Motor neuron (in vitro differentiated cells): ENCODE measurements at places on chromosomes 4 and X. TPM values are rescaled to one million over a fixed set of nuclear protein-coding genes. Genes with fewer than 3 reads are reported as not detected.

DNA sequence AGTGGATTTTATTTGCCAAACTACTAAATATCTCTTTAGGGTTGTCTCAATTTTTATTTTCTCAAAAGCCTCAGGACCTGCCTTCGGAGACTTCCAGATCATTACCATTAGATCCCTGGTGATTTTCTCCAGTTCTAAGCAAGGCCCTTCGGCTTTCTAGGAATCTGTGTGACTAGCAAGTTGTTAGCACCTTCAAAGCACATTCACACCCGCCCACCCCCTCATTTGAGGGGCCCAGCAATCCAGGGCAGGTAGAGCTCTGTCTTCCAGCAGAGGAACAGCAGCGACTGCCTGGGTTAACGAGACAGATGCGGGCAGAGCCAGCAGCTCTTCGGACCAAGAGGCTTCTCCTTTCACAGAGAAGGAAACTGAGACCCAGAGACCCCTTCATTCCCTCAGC is 2.0 kb downstream of the WDR1 start:
- no peak for ATAC-seq

DNA sequence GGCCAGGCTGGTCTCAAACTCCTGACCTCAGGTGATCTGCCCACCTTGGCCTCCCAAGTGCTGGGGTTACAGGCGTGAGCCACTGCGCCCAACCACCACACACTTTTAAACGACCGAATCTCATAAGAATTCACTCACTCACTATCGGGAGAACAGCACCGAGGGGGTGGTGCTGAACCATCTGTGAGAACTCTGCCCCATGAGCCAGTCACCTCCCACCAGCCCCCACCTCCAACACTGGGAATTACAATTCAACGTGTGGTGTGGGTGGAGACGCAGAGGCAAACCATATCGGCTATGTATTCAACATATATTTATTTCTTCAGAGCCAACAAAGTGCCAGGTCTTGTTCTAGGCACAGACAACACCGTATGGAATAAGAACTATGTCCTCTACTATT is 3.6 kb downstream of the TLR3 start:
- no peak for ATAC-seq

Gene PPA2
- total RNA-seq: 134 and 172 TPM in 2 replicates

DNA sequence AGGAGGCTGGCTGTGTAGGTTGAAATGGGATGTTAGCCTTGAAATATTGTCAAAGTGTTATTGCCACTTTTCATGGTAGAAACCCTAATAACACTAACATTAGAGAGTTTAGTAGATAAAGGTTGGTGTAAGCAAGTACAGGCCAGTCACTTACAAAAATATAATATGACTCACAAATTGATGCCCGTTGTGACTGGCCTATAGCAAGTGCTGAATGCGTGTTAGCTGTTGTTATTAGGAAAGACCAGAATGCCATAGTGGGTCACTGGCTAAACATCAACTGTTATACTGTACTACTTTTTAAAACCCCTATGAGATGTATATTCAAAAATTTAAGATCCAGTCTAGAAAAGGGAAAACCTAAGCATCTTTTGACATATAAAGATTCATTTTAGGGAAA is 20.4 kb upstream of the GDPD2 start:
- ATAC-seq: no peak

- ATAC-seq: no peak
Measured at GRCh38 chrX:13688384-13688957, 457 bp upstream of the RAB9A start.

Gene TCEANC
- total RNA-seq: 1.9 and 2.7 TPM in 2 replicates

- ATAC-seq: no peak
Measured at GRCh38 chr4:25000639-25001038, 30.1 kb downstream of the LGI2 start.

DNA sequence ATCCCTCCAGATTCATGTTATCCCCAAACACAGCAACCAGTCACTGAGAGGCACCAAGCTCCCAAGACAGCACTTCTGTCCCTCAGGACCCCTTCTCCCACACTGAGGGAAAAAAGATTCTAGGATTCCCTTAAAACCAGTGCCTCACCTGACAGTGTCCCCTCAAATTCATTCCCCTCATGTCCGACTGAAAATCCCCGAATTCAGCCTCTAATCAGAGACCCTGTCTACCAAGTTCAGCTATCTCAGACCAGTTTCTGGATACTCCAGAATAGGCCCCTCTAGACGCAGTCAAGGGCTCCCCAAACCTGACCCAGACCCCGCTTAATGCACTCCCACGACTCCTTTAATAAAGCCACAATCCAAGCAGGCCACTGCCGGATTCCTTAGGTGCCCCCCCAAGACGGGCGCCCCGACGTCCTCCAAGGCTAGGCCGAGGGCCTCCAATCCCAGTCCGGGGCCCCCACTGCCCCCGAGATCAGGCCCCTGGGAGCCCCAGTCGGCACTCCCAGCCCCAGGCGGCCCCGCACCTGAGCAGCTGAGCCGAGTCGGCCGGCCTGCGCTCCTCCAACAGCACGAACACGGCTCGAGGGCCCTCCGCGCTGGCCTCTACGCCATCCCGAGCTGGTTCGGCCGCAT is 457 bp downstream of the TFE3 start:
- ATAC-seq: peak; percentile 7

Gene IL1RAPL1
- 4.2 TPM in 2 replicates for total RNA-seq

Gene BST1
- total RNA-seq: 2.5 and 3.1 TPM in 2 replicates

- ATAC-seq: no peak
Measured at GRCh38 chrX:149962010-149962409, 23.7 kb upstream of the EOLA2 start.

- ATAC-seq: no peak
Measured at GRCh38 chrX:85288992-85289723, 45.4 kb downstream of the ZNF711 start.

DNA sequence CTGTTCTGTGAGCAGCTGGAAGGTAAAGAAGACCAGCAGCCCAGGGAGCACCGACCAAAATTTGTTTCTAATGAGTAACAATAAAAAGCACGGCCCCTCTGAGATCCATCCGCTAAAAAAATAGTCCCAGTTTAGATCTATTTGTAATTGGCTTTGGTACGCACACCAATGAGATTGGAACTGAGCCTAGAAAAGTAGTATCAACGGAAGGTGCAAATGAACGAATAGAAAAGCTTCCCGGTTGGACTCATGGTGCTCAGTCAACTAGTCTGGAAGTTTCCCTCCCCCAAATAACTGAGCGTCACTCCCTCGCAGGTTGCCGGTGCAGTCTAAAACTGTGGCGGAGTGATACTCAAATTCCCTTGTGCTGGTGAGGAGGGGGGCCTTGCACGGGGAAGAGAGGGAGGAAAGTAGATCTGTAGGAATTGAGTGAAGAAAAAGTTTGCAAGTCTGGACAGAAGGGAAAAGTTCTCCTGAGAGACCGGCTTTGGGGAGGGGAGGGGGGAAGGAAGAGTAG is at the start of gene COL4A5:
TSS of gene COL4A5 (plus strand) at position 413 of the 517 bp plus-strand sequence. CDS start 288 bp downstream, outside the sequence.
- peak; percentile 67 for ATAC-seq

GRCh38 chrX:56802921-56803849 is 74.1 kb downstream of the NBDY start:
- ATAC-seq: no peak

GRCh38 chr4:107380836-107381438 is 339.1 kb downstream of the PAPSS1 start:
- ATAC-seq: no peak
